ENCODE measurements at places on chromosomes 1 and 21. TPM values are rescaled to one million over a fixed set of nuclear protein-coding genes. Genes with fewer than 3 reads are reported as not detected.

DNA sequence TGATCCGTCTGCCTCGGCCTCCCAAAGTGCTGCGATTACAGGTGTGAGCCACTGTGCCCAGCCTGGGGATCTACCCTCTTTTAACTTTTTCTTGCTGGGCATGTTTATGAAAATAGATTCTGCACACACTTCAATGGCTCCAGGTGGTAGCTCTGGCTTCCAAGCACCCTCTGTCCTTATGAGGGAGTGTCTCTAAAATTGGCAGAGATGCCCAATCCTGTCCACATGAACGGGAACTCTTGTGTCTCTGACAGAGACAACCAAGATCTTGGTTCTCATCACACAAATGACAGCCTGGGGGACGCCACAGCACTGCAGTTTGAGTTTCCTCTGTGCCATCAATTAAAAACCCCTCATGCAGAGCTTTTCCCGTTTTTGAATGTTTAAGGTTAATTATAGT lies 43.4 kb upstream of the ANGPTL7 start:
- no peak overlapping the region for H3K27ac ChIP-seq
- H3K4me3 ChIP-seq: no peak overlapping the region
- H3K36me3 ChIP-seq: peaks cover 11% of the 10 kb centered on the region
- peaks cover 16% of the 10 kb centered on the region for H3K4me1 ChIP-seq

GRCh38 chr1:7190261-7190660 lies 405.0 kb downstream of the CAMTA1 start:
- no peaks in the 10 kb centered on the region for H3K36me3 ChIP-seq
- DNase-seq: no peak

GRCh38 chr1:109625176-109625575 lies 5.5 kb downstream of the AMPD2 start:
- H3K27me3 ChIP-seq: no peaks in the 10 kb centered on the region
- no peak overlapping the region for H3K4me3 ChIP-seq
- peaks cover 8% of the 10 kb centered on the region for H3K4me1 ChIP-seq
- peaks cover 31% of the 10 kb centered on the region for H3K36me3 ChIP-seq
- no peak overlapping the region for H3K27ac ChIP-seq
- no peak for DNase-seq

- H3K4me3 ChIP-seq: no peak overlapping the region
- no peaks in the 10 kb centered on the region for H3K36me3 ChIP-seq
- no peaks in the 10 kb centered on the region for H3K27me3 ChIP-seq
- no peak for DNase-seq
- no peak overlapping the region for H3K27ac ChIP-seq
- peaks cover 31% of the 10 kb centered on the region for H3K4me1 ChIP-seq
Measured at GRCh38 chr1:178048426-178048825, 45.5 kb upstream of the RASAL2 start.

DNA sequence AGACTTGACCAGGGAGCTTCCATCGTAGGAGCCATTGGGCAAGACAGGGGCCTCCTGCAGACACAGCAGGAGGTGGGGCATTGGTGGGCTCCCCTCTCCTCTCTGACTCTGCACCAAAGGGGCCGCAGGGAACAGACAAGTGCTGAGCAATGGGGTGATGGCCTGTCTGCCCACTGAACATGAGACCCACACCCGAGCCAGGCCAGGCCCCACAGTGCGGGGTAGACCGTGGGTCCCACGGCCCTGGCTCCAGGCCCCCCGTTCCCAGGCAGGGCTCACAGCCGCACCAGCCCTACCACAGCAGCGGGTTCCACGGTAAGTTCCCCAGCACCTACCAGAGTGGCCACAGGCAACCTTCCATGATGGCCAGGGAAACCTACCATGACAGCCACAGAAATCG lies 45.9 kb downstream of the CHD5 start:
- H3K27ac ChIP-seq: no peak overlapping the region
- no peaks in the 10 kb centered on the region for H3K36me3 ChIP-seq
- no peak overlapping the region for H3K4me3 ChIP-seq

The NECTIN4 gene
- polyA plus RNA-seq: 0.29 TPM

- no peak overlapping the region for H3K4me3 ChIP-seq
- no peaks in the 10 kb centered on the region for H3K36me3 ChIP-seq
- no peaks in the 10 kb centered on the region for H3K4me1 ChIP-seq
- no peaks in the 10 kb centered on the region for H3K27me3 ChIP-seq
Measured at GRCh38 chr21:41008974-41009373, 159.0 kb upstream of the BACE2 start.

- H3K4me3 ChIP-seq: peak within 1 kb of the TSS; percentile 92
- H3K36me3 ChIP-seq: no peaks in the 10 kb centered on the region
- H3K27ac ChIP-seq: peak within 1 kb of the TSS; percentile 77
- peaks cover 45% of the 10 kb centered on the region for H3K4me1 ChIP-seq
Measured at GRCh38 chr1:244451539-244451950, at the start of gene ADSS2. Gene ADSS2, minus strand, starts transcription at chr1:244451909. Its CDS starts 92 bp downstream, at chr1:244451817.

DNA sequence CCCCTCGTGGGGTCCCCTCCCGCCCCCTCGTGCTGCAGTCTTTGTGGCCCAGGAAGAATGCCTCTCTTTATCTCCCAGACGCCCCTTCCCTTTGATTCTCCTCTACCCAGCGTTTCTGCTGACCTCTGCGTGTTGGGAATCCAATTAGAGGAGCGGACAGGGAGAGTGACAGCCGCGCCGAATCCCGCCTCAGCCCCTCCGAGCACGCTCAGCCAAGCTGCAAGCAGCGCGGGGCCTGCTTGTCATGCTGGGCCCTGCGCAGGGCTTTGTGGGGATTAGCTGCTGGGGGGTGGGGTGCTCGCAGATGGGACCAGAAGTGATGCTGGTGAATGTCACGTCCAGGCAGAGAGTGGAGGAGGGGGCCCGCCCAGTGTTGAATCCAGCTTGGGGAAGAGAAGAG lies 91.1 kb downstream of the EPHB2 start:
- H3K4me1 ChIP-seq: peaks cover 2% of the 10 kb centered on the region
- H3K27ac ChIP-seq: no peak overlapping the region
- no peak overlapping the region for H3K4me3 ChIP-seq
- no peak for DNase-seq
- no peaks in the 10 kb centered on the region for H3K36me3 ChIP-seq

- peaks cover 14% of the 10 kb centered on the region for H3K4me1 ChIP-seq
- DNase-seq: no peak
- H3K4me3 ChIP-seq: no peak overlapping the region
- H3K36me3 ChIP-seq: no peaks in the 10 kb centered on the region
- peak overlapping the region; percentile 12 for H3K27ac ChIP-seq
Measured at GRCh38 chr1:231625975-231626534, 535 bp upstream of the DISC1 start.

The TMPRSS3 gene
- polyA plus RNA-seq: not detected

The POTED gene
- not detected for polyA plus RNA-seq

DNA sequence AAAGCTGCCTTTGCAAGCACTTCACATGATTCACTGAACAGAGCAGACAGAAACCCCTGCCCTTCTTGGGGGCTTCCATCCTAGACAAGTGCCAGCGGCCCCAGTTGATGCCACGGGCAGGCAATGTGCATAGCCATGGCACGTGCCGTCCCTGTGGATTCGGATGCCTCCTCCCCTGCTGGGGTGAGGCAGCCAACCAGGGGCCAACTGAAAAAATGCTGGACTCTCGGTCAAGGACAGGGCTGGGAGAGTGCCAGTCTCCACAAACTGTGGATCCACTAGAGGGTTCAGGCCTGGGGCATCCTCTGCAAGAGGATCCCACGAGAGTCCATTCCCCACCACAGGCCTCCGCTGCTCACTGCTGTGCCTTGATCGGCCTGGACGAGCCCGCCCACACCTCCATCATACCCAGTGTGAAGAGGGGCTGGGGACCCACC lies 3.8 kb downstream of the JMJD4 start:
- DNase-seq: no peak
- H3K4me3 ChIP-seq: no peak overlapping the region
- peaks cover 14% of the 10 kb centered on the region for H3K4me1 ChIP-seq
- peaks cover 6% of the 10 kb centered on the region for H3K27me3 ChIP-seq
- peaks cover 21% of the 10 kb centered on the region for H3K36me3 ChIP-seq
- no peak overlapping the region for H3K27ac ChIP-seq

The S100A3 gene
- polyA plus RNA-seq: 1.3 TPM

DNA sequence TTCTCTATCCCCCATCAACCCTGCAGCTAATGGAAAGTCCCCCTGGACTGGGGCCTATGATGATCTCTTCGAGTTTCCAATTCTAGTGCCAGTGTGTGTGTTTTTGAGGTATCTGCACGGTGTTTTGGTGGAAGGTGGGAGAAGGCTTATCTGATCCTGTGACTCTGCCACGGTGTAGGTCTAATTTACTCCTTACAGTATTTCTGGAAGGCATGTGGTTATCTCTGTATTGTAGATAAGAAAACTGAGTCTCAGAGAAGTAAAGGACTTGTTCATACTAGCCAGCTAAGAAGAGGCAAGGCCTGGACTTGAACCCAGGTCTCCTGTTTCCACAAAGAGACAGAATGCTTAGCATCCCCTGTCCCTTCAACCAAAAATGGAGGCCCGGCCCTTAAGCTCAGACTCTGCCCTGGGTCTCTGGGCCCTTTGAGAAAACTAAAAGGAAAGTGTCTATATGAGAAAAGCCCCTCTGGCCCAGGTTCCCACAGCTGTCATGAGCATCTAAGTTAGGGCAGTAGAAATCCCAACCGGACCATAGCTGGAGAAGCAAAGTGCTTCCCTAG lies 20.3 kb downstream of the RIMS3 start:
- peaks cover 5% of the 10 kb centered on the region for H3K4me1 ChIP-seq
- no peaks in the 10 kb centered on the region for H3K36me3 ChIP-seq
- H3K27ac ChIP-seq: no peak overlapping the region
- no peak for DNase-seq

The TPTE gene
- not detected for polyA plus RNA-seq

- no peak overlapping the region for H3K27ac ChIP-seq
- DNase-seq: peak; percentile 85
- no peaks in the 10 kb centered on the region for H3K36me3 ChIP-seq
- no peaks in the 10 kb centered on the region for H3K4me1 ChIP-seq
Measured at GRCh38 chr1:9110669-9111356, 18.1 kb downstream of the GPR157 start.

GRCh38 chr1:90835661-90836344 lies 118.7 kb upstream of the BARHL2 start:
- no peaks in the 10 kb centered on the region for H3K4me1 ChIP-seq
- peaks cover 88% of the 10 kb centered on the region for H3K27me3 ChIP-seq
- DNase-seq: no peak
- no peak overlapping the region for H3K4me3 ChIP-seq
- no peaks in the 10 kb centered on the region for H3K36me3 ChIP-seq

DNA sequence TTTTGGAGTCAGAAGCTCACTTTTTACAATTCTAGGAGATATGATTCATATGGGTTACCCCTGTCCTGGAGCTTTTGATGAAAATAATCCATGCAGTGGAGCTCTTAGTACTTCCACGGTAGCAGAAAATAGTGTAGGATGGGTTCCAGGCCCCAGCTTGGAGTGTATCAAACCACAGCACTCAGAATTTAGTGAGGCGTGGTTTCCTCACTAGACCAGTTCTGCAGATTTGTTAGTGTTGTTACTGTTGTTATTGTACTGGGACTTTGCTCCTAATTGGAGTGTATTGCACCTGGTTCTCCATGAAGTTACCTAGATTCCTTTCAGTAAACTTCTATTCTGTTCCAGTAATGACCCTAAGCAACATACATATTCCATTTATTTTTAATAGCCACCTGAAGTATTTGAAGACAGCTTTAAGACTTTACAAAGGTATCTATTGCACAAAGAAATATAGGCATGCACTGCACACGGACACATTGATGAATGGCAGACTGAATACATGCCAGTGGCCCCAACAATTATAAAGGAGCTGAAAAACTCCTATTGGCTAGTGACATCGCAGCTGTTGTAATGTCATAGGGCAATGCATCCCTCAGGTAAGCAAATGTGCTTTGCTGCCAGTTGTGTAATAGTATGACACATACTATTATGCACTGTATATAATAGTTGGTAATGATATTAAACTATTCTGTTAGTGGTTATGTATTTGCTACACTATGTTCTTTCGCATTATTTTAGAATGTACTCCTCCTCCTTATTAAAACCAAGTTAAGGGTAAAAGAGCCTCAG lies 1058.0 kb downstream of the KCNT2 start:
- no peaks in the 10 kb centered on the region for H3K36me3 ChIP-seq
- no peak overlapping the region for H3K4me3 ChIP-seq
- no peaks in the 10 kb centered on the region for H3K4me1 ChIP-seq
- H3K27ac ChIP-seq: no peak overlapping the region
- DNase-seq: no peak

DNA sequence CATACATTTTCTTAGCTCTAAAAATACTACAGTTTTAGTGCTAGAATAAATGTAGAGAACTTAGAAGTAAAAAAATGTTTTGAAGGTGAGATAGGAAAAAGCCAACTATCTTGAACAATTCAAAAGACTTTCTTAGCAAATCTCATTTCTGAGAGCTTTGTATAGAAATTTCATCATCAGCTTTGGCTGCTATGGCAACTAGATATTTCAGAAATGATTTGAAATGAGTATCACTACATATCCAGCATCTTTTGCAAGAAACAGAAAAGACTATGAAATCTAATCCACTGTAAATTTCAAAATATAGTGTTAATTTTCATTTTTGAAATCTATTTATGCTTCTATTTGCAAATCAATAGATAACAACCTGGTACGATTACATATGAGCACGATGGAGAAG lies 57.7 kb downstream of the RGS7 start:
- H3K27ac ChIP-seq: no peak overlapping the region
- H3K4me1 ChIP-seq: no peaks in the 10 kb centered on the region
- H3K27me3 ChIP-seq: no peaks in the 10 kb centered on the region

DNA sequence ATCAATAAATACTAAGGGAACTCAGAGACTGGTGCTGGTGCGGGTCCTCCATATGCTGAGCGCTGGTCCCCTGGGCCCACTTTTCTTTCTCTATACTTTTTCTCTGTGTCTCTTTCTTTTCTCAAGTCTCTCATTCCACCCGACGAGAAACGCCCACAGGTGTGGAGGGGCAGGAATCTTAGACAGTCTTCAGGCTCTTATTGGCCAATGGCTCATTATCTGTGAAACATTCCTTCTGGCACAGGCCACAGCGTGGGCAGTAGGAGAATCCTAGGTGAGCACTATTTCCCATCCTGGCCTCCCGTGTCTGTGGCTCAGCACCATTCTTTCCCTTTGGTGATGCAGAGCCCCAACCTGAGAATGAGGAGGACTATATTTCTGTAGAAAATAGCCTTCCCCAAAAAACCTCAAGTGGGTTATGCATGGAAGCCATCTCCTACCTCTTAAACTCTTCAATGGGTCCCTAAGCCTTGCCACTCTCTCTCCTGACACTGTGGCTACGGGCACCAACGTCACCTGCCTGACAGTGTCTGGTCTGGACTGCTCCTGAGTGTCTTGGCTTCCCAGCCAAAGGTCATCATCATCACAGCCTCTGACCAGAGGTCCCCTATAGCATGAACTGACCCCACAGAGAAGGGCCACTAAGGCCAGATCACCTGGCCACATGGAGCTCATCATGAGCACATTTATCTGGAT lies 6.2 kb upstream of the SLAMF1 start:
- H3K27ac ChIP-seq: no peak overlapping the region
- no peaks in the 10 kb centered on the region for H3K27me3 ChIP-seq
- H3K36me3 ChIP-seq: no peaks in the 10 kb centered on the region
- no peak for DNase-seq

DNA sequence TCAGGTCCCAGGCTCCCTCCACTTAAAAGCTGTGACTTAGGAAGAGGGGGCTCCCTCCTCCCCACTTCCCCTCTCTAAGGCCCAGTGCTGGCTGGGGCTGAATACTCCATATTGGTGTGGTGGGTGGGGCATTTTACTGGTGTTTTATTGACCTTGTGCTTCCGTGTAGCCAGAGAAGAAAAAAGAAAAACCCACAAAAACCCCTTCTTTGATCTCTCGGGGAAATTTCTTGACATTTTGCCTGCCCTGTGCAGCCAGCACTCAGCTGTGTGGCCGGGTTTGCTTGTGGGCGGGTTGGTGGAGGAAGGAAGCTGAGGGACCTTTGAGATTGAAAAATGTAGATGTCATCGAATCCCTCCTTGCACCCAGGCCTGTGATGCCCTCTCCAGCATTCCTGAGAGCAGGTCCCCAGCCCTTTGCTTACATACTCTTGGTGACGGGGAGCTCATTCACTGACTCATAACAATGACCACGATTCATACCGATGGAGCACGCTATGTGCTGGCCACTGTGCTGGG lies 24.8 kb downstream of the TNFRSF8 start:
- no peaks in the 10 kb centered on the region for H3K27me3 ChIP-seq
- no peak overlapping the region for H3K4me3 ChIP-seq
- H3K27ac ChIP-seq: no peak overlapping the region

The HTR6 gene
- not detected for polyA plus RNA-seq

All from endothelial cell of umbilical vein (primary cell).